Activated CD4-positive, alpha-beta T cell treated with anti-CD3 and anti-CD28 coated beads for 36 hours (primary cell): ENCODE measurements at places on chromosomes 7 and 10. TPM values are rescaled to one million over a fixed set of nuclear protein-coding genes. Genes with fewer than 3 reads are reported as not detected.

GRCh38 chr7:97079300-97079699, 38.2 kb upstream of the SDHAF3 start:
- no peak for DNase-seq

GRCh38 chr10:14602807-14603533, 171.7 kb downstream of the FAM107B start:
- DNase-seq: no peak

DNA sequence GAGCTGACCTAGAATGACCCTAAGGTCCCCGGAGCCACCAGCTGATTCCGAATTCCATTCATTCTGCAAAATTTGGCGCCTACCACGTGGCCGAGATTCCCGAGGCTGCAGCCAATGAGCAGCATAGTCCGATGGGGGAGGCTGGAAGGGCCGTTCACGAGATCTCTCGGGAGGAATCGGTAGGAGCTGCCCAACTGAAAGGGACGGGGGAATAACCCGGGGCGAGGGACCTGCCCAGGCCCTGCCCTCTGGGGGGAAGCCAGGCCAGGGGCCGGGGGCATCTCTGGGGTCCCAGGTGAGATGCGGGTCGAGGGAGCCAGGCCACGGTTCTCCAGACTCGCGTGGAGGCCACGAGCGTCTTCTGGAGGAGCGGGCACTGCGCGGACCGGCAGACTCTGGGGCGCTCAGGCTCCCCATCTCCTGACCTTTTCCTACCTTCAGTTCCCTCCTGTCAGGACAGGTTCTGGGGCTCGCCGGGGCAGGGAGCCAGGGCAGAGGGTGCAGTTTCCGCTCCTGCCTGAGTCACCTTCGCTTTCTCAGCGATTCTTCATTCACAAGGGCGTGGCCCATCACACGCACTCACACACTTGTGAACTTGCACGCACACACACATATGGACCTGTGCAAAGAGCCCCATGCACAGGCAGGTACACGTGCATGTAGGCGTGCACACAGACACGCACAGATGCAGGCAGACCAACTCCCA, 173.4 kb downstream of the RNF216 start:
- peak; percentile 23 for DNase-seq

GPR37 gene
- total RNA-seq: not detected

- no peak for DNase-seq
Measured at GRCh38 chr10:85012305-85012704, 683.9 kb downstream of the CCSER2 start.

DNA sequence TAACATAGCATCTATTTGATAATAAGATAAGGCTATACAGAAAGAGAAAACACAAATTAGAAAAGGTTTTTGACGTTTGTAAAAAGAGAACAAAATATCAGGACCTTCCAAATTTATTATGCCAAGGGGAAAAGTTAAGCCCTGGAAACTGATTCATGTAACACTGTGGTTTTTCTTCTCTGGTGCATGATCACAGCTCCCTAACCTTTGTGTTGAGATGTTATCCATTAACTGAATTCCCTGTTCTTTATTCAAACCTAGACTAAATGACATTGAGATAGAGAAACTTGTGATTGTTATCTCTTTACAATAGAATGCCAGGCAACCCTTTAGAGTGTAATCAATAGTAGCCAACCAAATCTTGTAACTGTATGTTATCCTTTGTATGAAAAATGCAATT, 141.5 kb upstream of the NRG3 start:
- DNase-seq: no peak

NCF1 gene
- total RNA-seq: 0.35 TPM
